Stimulated activated CD8-positive, alpha-beta memory T cell treated with anti-CD3 and anti-CD28 coated beads, Interleukin-12 subunit alpha, Interleukin-12 subunit beta, amount 100 ng/mL, for 4 hours (primary cell): ENCODE measurements at places on chromosomes 2 and 18.

- no peak for DNase-seq
Measured at GRCh38 chr2:12762976-12763375, 46.2 kb downstream of the TRIB2 start.

GRCh38 chr2:98702127-98702802 lies 28.7 kb downstream of the MGAT4A start:
- no peak for DNase-seq

DNA sequence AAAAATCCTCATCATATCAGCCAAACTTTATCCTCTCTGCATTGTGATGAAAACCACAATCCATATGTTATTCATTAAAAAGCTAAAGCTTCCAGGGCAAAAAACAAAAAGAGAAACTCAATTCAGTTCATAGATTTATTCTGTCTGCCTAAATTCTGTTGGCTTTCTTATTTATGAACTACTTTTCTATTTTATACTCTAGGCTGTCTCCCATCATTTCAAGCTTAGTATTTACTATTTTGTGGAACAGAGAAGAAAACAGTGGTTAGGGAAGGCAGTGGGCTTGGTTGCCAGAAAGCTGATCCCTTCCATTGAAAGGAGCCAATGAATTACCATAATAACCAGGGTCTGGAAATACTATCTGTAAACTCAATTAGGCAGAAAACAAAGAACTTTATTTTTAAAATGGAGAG lies 71.8 kb downstream of the RAPH1 start:
- DNase-seq = no peak

DNA sequence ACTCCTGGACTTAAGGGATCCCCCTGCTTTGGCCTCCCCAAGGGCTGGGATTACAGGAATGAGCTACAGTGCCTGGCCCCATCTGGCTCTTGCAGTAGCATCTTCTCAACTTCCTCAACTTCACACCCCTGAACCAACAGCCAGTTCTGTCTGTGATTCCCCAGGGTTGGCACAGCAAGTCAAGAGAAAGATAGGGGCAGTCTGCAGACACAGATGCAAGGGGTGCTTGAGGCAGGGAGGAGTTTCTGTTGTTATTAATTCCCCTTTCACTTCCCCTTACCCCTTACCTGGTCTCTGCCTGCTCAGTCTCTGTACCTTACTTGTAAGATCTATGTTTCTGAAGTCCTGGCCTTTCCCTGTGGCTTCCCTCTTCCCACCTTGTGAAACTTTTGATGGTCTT lies 54.1 kb upstream of the MEX3C start:
- DNase-seq = no peak

DNA sequence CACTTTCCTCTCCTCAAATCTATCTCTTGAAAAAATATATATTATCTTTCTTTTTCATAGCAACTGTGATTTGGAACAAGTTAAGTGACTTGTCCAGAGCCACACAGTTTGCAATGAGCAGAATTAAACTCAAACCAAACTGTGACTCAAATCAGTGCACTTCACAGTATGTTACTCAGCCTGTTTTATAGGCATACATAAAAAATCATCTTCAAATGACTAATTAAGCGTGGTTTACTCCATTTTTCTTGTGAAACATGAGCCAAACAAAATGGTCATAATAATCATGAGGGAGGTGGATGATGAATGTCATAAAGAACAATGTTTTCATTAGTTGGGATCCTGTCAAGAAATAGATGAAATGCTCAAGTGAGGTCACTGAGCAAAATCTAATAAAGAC lies 6.1 kb upstream of the CCDC178 start:
- DNase-seq = no peak

DNA sequence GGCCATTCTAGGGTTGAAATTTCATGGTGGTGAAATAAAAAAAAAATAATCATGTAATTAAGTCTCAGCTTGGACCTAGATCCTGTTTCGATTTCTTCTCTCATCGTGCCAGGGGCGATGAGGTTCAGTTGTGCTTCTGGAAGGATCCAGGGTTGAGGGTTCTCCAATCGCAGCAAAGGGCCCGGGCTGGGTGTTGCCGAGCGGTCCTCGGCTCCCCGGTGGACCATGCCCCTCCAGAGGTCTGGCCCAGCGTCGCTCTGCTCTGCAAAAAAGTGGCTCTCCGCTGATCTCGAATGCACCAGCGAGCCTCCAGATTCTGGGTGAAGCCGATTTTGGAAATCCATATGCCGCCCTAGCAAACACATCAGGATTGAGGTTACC lies 39.0 kb downstream of the EN1 start:
- no peak for DNase-seq

DNA sequence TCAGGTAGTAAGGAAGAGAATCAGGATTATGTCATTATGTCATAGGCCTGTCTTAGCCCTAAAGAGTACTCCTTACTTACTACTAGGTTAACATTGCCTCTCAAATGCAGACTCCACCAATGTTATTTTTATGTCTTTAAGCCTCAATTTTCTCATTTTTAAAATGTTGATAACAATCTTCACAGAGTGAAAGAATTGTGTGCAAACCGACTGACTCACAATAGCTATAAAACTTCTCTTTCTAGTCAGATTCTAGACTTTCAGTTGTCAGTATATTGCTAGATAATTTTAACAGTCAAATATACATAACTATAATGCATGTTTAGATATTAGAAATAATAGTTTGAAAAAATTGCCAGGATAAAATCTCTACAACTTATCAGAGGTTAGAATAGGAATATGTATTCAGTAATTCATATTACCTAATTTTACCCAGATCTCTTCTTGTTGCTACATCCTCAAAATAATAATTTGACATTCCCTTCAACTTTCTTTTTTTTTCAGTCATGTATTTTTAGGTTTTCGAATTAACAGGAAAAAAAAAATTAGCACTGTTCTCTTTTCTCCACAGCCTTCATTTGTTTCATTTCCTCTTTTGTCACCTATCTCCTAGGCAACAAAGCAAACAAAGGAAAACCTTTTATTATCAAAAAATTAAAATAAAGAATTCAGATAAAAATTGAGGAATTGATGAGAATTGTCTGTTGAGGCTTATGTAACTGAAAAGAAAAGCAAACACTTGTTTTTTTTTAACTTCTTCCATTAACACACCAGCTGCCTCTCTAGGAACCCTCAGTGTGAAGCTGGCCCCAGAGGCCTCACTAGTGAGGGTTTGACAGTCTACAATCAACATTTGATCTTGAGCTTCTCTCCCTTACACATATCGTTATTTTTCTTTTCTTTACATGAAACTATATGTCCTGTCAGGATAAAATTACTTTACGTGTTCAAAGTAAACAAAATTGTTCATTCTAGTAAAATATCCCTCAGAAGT lies 279.0 kb downstream of the CALCRL start:
- DNase-seq = no peak

GRCh38 chr18:78939105-78939504 lies 40.5 kb upstream of the SALL3 start:
- DNase-seq = no peak

DNA sequence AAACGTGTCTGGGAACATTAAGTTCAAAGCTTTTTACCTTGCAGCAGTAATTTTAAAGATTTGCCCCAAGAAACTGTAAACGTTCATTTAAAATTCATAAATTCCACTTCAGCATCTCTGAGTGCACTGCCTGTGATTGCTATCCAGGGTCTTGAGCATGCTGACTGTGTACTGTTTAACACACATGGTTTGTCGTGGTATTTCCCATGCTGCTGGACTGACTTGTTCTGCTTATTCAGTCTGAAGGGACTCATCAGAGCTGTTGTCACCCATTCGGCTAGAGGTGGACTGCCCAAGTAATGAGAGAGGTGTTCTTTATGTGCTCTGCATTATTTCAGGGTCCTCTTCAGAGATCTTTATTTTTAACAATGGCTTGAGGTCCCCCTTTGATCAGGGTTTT lies 53.1 kb downstream of the RHBDD1 start:
- DNase-seq = no peak

DNA sequence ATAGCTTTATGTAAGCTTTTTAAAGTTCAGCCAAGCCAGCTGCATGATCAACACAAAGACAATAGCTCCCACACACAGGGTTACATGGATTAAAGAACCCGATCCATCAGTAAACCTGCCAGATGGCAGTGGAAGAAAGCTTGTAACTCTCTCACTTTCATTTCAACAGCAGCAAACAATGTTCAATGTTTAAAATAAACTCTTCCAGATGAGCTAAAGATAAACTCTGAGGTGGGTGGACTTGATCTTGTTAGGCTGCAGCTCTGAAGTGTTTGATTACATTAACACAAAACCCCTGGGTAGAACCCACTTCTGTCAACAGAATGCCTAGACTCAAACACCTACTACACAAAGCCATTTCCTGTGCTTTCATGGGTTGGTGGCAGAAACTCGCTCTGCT lies 13.9 kb downstream of the RDH14 start:
- DNase-seq = no peak

DNA sequence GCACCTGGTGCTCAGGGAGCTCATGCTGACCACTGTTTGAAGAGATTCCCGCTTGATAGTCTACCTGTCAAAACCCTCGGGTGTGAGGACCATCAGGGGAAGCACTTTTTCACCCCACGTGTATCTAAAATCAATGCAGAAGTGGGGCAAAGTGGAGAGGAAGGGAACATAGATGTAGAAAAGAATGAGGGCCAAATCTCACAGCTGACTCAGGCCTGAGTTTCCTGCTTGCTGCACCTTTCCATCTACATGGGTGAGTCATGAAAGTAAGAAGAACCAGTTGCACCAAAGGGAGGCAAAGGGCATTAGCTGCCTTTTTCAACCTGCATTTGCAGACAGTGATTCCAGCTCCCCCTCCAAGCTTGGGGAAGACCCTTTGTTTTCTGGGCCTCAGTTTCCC lies 100.2 kb upstream of the MYCN start:
- DNase-seq = no peak

DNA sequence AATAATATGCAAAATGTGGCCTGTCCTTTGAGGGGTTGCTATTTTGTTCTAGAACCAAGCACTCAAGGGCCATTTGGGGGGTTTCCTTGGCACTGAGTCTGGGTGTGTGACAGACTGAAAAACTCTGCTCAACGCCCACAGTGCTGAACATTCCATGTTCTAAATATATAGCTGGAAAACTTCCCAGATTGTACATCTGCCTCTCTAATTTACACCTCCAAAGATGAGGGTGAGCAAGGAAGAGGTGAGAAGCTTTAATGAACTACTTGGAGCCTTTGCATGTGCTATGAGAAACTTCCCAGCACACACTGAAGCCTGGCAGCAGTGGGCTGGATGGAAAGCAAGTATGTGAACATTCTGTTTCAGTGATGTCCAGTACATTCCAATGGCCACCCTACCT lies 296.7 kb upstream of the KCNH7 start:
- no peak for DNase-seq

GRCh38 chr2:190742431-190742830 lies 93.5 kb downstream of the NAB1 start:
- no peak for DNase-seq

DNA sequence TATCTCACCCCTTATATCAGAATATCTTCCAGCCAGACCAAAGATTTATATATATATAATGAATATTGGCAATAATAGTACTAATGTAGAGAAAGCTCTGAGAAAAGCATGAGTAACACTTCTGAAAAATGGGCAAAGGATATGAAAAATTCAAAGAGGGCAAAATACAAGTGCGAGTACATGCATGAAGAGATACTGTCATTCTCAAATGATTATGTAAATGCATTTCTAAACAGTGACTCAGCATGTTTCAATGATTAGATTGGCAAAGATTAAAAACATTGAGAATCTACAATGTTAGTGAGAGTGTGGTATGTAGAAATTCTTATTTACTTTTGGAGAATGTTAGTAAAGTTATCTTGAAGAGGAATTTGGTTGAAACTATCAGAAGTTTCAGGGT lies 118.3 kb upstream of the NEDD4L start:
- DNase-seq = no peak

GRCh38 chr2:74573747-74574562 lies 19.4 kb downstream of the DOK1 start:
- no peak for DNase-seq

- no peak for DNase-seq
Measured at GRCh38 chr18:49514577-49514976, 27.5 kb upstream of the C18orf32 start.

DNA sequence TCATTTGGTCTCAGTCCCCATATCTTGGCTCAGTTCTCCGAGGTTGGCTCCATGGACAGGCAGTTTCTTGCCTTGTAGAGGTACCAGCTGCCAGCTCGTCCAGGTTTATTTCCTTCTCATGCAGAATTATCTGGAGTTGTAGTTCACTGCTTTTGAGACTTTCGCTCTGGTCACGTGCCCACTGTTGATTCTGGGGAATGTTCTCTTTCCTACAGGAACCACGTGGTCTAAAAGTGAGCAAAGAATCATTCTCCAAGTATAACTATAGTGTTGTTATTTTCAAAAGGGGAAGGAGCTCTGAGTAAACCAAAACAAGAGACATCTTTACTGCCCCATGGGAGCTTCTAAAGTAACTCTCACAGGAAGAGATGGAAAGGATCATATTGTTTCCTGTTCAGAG lies 41.2 kb upstream of the RAB27B start:
- DNase-seq = no peak

DNA sequence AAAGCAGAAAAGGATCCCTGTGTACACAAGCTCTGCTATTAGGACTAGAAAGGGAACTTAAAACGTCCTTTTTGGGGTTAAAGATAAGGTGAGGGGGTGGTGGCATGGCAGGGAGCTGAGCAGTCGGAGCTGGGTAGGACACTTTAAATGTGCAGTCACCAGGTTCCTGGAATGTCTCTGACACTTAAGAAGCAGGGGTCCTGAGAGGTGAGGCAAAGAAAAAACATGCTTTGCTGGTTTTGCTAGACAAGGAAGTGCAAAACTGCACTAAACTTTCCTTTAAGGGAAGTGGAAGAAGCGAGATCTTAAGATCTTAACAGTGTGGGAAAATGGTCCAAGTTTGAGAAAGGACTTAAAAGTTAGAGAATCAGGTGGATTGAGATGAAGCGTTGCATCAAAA lies 99.5 kb upstream of the MAP3K20 start:
- DNase-seq = no peak

GRCh38 chr18:43312891-43313290 lies 35.6 kb upstream of the SYT4 start:
- no peak for DNase-seq

- DNase-seq = no peak
Measured at GRCh38 chr2:32064021-32064601, 755 bp downstream of the SPAST start.

DNA sequence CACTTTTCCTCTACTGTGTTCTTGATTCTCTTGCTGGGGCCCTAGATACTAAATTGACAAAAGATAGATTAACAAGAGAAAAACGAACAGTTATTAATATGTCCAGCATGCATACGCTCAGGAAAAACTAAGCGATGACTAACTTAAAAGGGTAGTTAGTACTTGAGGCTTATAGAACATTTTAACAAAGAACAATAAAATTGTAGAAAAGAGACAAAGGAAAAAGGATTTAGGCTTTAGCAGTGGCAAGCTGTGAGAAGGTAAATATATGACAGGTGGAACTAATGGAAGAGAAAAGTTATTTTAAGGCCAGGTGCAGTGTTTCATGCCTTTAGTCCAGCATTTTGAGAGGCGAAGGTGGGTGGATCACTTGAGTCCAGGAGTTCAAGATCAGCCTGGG lies 75.6 kb downstream of the MRO start:
- DNase-seq = no peak
